ENCODE measurements at places on chromosomes 13 and 19.

DNA sequence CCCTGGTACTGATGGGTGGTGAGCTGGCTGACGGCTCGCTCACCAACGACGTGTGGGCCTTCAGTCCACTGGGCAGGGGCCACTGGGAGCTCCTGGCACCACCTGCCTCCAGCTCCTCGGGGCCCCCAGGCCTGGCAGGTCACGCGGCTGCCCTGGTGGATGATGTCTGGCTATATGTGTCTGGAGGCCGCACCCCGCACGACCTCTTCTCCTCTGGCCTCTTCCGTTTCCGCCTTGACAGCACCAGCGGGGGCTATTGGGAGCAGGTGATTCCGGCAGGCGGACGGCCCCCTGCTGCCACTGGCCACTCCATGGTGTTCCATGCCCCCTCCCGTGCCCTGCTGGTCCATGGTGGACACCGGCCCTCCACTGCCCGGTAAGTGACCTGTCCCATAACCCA is 10.5 kb downstream of the MEGF8 start:
- no peak for DNase-seq

GRCh38 chr19:19747357-19748220 is 14.7 kb upstream of the ZNF14 start:
- no peak for DNase-seq

- DNase-seq: no peak
These were observed 45.5 kb upstream of the C13orf46 start for GRCh38 chr13:114019367-114019766.

GRCh38 chr19:18301718-18302111 is 20.3 kb upstream of the JUND start:
- no peak for DNase-seq

- DNase-seq: no peak
These were observed 460.0 kb downstream of the RFC3 start for GRCh38 chr13:34277936-34278335.

GRCh38 chr13:91704398-91704797 is 306.0 kb downstream of the GPC5 start:
- no peak for DNase-seq

DNA sequence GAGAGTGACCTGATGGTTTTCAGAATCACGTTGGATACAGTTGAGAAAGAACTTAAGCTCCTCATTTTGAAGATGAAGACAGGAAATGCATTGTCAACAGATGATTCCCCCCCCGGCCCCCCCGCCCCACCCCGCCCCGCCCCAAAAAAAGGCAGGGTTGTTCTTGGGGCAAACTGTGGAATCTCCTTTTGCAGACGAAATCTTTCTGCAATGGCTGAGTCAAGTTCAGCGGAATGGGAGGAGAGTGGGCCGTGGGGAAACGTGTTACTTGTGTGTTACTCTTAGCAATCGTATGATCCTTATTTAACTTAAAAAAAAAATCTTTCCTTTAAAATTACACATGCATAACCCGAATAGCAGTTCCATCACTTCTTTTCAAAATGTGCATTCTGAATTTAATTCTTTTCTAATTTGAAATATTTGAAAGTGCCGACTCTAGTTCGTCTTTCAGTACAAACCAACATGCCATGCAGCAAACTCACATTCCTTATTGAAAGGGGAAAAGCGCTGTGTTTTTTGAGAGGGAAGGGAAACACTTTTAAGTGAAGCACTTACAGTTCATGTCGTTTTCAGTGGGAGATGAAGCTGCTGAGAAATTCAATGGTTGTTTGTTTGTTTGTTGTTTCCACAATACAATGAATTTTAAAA is 348.5 kb upstream of the ARGLU1 start:
- DNase-seq: no peak

DNA sequence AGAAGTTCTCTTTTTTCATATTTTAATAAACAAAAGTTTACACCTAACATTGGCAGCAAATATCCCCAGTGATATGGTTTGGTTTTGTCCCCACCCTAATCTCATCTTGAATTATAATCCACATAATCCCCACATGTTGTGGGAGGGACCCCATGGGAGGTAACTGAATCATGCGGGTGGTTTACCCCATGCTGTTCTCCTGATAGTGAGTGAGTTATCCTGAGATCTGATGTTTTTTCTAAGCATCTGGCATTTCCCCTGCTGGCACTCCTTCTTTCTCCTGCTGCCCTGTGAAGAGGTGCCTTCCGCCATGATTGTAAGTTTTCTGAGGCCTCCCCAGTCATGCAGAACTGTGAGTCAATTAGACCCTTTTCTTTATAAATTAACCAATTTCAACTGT is 214.7 kb downstream of the SLITRK1 start:
- DNase-seq: no peak

DNA sequence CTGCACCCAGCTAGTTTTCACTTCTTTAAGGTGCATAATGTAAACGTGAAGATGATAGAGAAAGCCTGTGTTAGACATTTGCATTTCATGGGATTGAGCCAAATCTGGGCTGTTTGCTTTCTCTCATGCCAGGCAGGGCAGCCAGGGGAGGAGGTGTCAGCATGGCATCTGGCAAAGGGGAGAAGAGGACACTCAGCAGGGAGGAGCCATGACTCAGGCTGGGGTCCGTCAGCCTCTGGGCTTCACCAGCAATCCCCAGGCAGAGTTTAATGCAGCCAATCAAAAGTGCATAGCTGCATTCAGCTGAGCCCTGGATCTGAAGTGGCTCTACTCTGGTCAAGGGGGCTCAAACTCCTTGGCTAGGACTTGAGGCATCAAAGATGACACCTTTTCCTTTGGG is 23.5 kb downstream of the EBPL start:
- DNase-seq: no peak

GRCh38 chr13:113161433-113161832 is 3.0 kb downstream of the PROZ start:
- DNase-seq: no peak

- no peak for DNase-seq
These were observed 321.6 kb downstream of the NDFIP2 start for GRCh38 chr13:79802389-79803085.

GRCh38 chr13:111399776-111400538 is 79.5 kb downstream of the TEX29 start:
- DNase-seq: no peak

DNA sequence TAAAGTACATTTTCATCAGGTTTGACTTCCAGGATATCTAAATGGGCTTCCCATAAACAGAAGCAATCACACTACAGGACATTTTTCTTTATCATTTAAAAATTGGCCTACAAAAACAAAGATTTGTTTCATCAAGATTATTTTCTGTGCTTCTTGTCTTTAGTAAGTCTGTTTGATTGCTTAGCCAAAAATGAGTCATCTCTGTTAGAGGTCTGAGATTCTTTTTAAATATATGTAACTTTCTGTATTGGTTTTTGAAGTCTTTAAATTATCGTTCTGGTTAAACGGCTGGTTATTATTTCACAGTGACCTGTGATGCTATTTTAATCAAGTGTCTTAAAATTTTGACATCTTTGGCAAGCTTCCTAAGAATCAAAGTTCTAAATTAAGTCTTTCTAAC is 62.7 kb downstream of the SLITRK1 start:
- no peak for DNase-seq

DNA sequence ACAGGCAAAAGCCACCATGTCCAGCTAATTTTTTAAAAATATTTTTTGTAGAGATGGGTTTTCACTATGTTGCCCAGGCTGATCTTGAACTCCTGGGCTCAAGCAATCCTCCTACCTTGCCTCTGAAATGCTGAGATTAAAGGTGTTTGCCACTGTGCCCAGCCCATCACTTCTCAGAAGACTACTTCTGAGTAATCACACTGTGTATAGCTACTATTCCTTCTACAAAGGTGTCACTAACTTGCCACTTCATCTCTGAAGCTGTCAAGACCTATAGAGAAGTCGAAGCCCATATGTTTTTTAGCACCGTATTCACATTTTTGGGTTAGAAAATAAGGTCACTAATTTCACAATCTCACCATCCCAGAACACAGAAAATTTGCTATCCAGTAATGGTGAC is 36.0 kb upstream of the FNDC3A start:
- no peak for DNase-seq

- no peak for DNase-seq
These were observed 17.9 kb downstream of the BTBD2 start for GRCh38 chr19:1997353-1998233.

GRCh38 chr13:113298043-113298945 is 1.3 kb downstream of the LAMP1 start:
- no peak for DNase-seq

DNA sequence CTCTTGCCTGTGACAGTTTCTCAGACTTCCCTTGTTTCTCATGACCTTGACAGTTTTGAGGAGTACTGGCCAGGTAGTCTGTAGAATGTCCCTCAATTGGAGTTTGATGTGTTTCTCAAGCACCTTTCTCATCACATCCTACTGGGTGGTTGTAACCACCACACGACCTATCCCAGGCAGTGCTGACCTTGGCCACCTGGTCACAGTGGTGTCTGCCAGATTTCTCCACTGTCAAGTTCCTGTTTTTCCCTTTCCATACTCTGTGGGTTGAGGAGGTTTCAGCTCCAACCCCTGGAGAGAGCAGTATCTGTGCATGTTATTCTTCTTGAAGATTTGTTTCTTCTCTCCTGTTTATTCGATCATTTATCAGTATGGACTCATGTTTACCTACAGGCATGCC is 8.4 kb upstream of the UPF3A start:
- no peak for DNase-seq

DNA sequence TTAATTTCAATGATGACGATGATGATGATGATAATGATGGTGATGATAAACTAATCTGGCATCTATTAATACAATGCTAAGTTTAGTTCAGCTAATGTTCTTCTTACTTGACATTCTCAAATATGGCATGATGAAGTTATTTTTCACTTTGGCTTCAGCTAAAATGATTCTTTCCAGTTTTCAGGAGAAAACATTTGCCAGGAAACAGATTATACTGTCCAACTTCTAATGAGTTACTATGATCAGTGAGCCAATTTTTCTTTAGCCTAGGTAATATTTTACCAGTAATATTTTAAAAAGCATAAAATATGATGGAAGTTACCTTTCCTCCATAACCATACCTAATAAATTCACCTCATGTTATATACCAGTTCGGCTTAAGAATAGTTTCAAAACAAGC is 245.7 kb upstream of the CSNK1A1L start:
- DNase-seq: no peak

DNA sequence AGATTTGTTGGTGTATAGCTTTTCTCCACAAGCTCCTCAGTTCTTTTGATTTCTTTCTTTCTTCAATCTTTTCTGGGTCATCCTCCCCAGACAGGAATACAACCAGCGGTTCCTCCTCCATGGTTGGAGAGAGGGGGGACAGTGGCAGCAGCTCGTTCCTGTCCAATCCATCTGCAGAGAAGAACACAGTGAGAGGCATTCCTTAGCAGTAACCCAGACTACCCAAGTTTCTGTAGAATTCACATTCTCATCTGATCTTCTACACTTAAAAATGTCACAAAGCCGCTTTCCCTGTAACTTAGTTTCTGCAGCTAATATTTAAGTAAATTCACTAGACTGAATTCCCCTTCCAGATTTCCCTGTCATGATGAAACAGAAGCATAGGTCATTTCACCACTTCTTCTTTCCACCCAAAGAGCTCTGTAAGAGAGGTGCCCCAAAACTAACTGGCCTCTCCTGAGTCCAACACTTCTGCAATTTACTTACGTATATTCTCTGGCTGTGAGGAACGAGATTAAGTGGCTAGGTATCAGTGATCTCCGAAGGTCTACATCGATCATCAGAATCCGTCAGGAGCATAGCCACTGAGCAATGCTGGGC is 171.9 kb downstream of the TBC1D4 start:
- DNase-seq: no peak

- no peak for DNase-seq
These were observed 586.7 kb upstream of the SGCG start for GRCh38 chr13:22594041-22594440.

DNA sequence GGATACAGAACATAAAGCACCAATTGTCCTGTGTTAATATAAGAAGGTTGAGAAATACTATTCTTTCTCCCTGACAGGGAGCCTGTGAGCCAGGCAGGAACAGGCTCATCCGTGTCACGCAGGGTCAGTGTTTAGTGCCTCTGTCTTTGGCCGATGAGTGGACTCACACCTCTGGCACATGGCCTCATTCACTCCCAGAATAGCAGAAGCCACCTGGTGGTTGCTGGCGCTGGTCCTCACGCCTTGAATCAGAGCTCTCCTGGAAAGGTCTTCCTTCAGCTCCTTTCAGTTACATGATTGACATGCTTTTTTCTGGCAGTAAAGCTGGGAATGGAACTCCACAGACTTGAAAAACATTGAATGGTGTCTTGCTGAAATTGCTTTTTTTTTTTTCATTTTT is 28.1 kb upstream of the SIAH3 start:
- DNase-seq: no peak

- peak; percentile 37 for DNase-seq
These were observed 6.3 kb upstream of the JUNB start for GRCh38 chr19:12784871-12785430.

GRCh38 chr19:4671185-4671851 is 1.2 kb upstream of the MYDGF start:
- no peak for DNase-seq

DNA sequence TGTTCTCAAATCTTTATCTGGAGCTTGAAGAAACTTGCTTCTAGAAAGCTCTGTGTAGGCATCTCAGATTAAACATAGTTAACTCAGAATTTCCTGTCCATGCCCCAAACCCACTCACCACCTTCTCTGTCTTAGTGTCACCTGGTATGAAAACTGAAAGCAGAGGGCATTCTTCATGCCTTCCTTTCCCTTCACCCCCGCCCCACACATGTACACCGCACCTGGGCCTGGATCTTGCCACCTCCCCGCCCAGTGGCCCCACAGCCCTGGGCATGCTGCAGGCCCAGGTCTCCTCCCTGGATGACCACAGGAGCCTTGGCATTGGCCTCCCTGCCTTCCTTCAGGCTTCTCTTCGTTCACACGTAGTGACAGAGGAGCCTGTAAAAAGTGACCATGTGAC is 15.8 kb downstream of the CFAP97D2 start:
- DNase-seq: peak; percentile 11

- no peak for DNase-seq
These were observed 17.4 kb upstream of the ATXN8OS start for GRCh38 chr13:70090036-70090723.

Data from CD4-positive, alpha-beta T cell treated with Interleukin-6 at 100 ng/mL for 8 hours (primary cell).